Right atrium auricular region (tissue), 2 donors: ENCODE measurements at places on chromosomes 1 and 21.

DNA sequence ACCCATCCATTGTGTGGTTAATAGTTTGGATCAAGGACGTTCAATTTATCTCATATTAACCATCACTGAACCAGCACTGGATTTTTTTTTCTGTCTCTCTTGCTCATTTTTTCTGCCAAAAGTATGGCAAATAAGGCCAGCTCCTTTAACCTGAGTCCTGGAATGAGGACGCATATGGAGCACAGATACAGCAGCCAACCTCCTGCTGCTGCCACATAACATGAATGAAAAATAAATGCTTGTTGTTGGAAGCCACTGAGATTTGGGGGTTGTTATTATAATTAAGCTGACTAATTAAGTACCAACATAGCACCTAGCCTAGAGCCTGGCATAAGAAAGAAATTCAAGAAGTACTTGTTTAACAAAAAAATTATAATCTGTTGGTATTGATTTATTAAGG, 335.3 kb upstream of the DUSP10 start:
- H3K4me1 ChIP-seq: no peaks in the 10 kb centered on the region
- no peak for DNase-seq
- no peak overlapping the region for H3K4me3 ChIP-seq
- no peak overlapping the region for H3K27ac ChIP-seq

GRCh38 chr1:154258784-154259183, 13.6 kb upstream of the HAX1 start:
- DNase-seq: no peak
- H3K4me1 ChIP-seq: no peaks in the 10 kb centered on the region
- peaks cover 100% of the 10 kb centered on the region for H3K36me3 ChIP-seq
- no peaks in the 10 kb centered on the region for H3K27me3 ChIP-seq

DNA sequence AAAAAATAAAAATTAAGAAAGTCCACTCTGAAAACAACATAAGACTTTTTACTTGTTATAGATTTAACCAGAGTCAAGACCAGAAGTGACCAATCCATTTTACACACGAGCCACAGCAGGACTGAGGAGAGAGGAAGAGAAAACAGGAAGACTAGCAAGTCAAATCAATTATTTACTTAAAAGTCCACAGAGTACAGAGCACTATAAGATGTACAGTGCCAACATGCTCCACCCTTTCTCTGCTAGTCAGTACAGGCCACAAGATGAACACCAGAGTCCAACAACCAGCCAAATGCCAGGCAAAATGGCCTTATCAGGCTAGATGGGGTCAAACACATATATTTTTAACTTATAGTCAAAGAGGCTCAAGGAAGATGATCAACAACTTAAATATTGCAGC, 19.5 kb downstream of the LUZP1 start:
- no peaks in the 10 kb centered on the region for H3K36me3 ChIP-seq
- peaks cover 30% of the 10 kb centered on the region for H3K4me1 ChIP-seq
- H3K27ac ChIP-seq: no peak overlapping the region
- no peaks in the 10 kb centered on the region for H3K27me3 ChIP-seq
- H3K4me3 ChIP-seq: no peak overlapping the region
- DNase-seq: no peak

DNA sequence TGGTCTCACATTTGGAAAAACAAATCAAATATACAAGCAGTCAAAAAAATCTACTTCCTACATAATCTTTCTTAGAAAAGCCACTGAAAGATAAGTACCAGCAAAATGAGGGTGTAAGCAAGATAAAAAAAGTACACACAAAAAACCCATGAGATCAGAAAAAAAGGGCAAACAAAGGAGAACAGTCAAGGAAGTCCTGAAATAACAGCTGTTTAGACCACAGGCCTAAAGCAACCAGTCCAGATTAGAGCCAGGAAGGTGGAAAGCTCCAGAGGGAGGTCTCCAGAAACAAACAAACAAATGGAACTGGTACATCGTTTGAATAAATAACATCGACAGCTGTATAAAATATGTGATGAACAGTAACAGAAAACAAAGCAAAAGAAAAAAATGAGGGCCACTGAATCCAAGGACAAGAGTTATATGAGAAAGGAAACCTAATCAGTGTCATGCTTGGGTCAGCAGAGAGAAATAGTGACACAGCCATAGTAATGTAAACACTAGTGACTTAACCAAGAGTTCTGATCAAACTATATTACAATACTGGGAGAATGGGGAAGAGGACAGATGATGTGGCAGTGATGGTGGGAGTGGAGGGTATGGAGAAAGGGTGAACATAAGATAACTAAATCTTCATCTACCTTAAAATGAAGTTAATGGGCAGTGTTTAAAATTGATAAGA, 67.5 kb downstream of the NVL start:
- H3K27ac ChIP-seq: no peak overlapping the region
- H3K4me3 ChIP-seq: no peak overlapping the region
- H3K4me1 ChIP-seq: no peaks in the 10 kb centered on the region
- DNase-seq: no peak

GRCh38 chr1:165915932-165916348, 88.5 kb downstream of the UCK2 start:
- H3K36me3 ChIP-seq: no peaks in the 10 kb centered on the region
- H3K4me3 ChIP-seq: no peak overlapping the region
- DNase-seq: no peak
- no peaks in the 10 kb centered on the region for H3K4me1 ChIP-seq
- H3K27ac ChIP-seq: no peak overlapping the region
- no peaks in the 10 kb centered on the region for H3K27me3 ChIP-seq

- H3K27ac ChIP-seq: no peak overlapping the region
- no peaks in the 10 kb centered on the region for H3K27me3 ChIP-seq
- H3K36me3 ChIP-seq: no peaks in the 10 kb centered on the region
- H3K4me3 ChIP-seq: no peak overlapping the region
Observed at GRCh38 chr1:90675161-90675847, 41.8 kb downstream of the BARHL2 start.
